ENCODE measurements at places on chromosomes 2 and 18.

- DNase-seq = no peak
Observed at GRCh38 chr2:120303177-120303576, 42.8 kb upstream of the INHBB start.

- no peak for DNase-seq
Observed at GRCh38 chr2:165927353-165927752, 26.2 kb downstream of the TTC21B start.

DNA sequence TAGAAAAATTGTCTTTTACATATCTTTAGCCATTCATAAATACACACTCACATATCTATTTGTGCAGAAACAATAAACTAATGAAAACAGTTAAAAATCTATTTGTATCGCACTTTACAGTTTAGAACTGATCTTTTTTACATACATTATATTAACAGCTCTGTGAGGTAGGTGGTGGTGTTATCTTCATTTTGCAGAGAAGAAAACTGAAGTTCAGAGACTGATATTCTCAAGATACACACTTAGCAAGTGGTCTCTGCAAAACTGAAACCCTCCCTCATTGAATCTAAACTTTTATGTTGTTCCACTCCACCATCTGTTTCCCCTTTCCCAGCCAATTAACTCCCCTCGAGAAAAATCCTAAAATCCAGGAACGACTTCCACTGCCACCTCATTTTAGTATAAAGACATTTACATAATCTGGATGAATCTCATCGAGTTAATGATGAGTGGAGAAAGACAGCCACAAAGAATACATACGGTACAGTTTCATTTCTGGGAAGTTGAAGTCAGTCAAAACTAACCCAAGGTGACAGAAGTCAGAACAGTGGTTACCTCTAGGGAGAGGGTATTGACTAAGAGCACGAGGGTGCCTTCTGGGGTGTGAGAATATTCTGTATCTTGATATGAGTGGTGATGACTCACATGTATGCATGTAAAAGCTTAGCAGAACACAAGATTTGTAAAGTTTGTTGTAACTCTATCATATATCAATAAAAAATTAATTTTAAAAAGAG is 524.2 kb upstream of the TCF4 start:
- DNase-seq = no peak

- DNase-seq = no peak
Observed at GRCh38 chr18:38520786-38521185, 955.2 kb upstream of the CELF4 start.

DNA sequence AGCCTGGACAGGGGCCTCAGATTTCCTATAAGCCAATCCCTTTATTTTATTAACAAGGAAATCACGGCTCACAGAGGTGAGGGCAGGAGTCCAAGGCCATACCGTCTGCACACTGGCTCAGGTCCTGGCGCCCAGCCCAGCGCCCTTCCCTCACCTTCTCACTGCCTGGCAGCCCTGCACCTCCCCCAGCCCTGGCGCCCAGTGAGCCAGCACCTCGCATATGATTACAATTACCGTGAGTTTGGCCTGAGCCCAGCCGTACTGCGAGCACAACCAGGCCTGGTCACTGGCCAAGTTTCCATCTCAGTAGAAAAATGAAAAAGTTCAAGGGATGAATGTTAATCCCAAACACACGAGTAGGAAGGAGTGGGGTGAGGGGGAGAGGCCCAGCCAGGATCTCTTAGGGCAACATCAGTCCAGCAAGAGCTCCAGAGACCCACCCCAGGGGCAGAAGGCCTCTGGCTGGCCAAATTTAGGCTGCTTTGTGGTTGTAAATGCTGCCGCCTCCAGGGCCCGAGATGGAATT is 68.4 kb downstream of the MCFD2 start:
- no peak for DNase-seq

GRCh38 chr2:201575971-201576370 is 67.3 kb downstream of the TMEM237 start:
- no peak for DNase-seq

- no peak for DNase-seq
Observed at GRCh38 chr2:239407112-239407511, 6.3 kb upstream of the HDAC4 start.

All from kidney capillary endothelial cell (primary cell).